ENCODE measurements at places on chromosomes 7 and 10.

GRCh38 chr7:99825452-99825851, 2.4 kb upstream of the CYP3A43 start:
- no peak for DNase-seq

GRCh38 chr7:41122256-41122987, 580.5 kb downstream of the INHBA start:
- no peak for DNase-seq

DNA sequence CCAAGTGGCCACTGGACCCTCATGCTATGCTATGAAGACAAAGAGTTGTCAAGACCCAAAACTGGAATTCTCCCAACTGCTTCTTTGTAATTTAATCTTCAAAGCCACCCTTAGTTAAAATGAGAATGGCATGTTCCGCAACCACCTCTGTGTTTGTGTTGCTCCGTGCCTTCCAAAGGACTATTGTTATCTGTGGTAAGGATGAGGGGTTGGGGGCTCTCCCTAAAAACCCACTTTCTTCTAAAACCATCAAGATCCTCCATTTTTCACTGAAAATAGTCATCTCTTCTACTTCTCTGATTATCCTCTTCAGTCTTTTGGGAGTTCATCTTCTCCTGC, 222.1 kb upstream of the AOAH start:
- no peak for DNase-seq

DNA sequence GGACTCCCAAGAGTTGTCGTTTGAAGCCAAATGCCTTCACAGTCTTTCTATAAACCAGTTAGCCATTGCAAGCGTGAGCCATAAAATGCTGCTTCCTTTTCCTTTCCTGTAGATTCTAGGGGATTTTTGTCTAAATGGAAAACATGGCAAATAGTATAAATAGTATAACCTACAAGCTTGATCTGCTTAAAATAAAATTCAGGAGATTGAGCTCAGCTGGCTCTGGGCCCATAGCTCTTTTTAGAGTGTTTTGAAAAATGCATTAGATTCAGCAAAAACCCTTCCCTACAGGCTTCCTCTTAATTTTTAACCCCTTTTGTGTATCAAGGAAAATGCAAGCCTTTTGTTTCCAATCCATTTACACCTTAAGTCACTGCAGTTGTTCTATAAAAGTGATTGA, 190.1 kb upstream of the GDF10 start:
- no peak for DNase-seq

DNA sequence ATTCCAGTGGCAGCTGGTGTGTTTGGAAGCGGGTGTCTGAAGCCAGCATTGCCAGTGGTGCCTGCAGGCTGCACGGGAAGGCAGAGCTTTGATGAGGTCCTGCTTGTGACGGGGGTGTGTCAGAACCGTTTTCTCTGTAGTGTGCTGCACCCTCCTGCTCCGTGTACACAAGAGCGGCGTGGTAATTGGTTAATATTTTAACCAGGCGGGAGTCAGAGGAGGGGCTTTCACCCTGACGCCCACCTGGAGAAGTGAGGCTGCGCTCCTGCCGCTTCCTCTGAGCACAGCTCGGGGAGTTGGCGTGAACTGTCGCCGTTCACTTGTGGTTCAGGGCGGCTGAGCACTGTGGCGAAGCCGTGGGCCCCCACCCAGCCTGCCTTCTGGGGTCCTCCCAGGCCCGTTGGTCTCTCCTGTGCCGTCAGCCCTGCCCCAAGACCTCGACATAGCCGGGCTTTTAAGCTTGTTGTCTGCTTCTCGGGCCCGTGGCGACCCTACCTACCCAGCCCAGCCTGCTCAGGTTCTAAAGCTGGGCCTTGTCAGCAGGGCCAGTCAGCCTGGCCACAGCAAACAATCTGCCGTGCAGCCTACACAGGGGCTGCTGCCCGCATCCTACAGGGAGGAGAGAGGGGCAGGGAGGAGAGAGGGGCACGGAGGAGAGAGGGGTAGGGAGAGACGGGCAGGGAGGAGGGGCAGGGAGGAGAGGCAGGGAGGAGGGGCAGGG, 11.6 kb downstream of the NKX6-2 start:
- no peak for DNase-seq

GRCh38 chr10:88182601-88182930, 319.1 kb downstream of the PTEN start:
- DNase-seq = no peak

GRCh38 chr7:29277436-29278215, 83.1 kb downstream of the CHN2 start:
- no peak for DNase-seq

- DNase-seq = no peak
Observed at GRCh38 chr7:121352323-121352722, 23.5 kb downstream of the WNT16 start.

- DNase-seq = no peak
Observed at GRCh38 chr7:45716380-45717203, 142.4 kb downstream of the ADCY1 start.

DNA sequence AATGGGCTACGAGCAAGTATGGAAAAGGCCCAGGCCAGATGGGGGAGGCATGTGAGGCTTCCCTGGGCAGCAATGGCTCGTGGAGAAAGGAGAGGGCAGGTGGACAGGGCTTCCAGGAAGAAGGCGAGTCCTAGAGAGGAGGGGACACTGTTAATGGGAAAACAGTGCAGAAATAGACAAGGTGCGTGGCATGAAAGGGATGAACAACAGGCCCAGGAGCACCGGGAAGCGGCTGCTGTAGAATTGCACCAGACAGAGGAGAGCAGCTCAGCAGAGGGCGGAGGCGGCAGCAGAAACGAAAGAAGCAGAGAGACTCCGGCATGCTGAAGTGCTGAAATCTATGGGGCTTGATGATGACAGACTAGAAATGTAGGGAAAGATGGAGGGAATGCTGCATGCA, 102.1 kb downstream of the PIP4K2A start:
- DNase-seq = no peak

DNA sequence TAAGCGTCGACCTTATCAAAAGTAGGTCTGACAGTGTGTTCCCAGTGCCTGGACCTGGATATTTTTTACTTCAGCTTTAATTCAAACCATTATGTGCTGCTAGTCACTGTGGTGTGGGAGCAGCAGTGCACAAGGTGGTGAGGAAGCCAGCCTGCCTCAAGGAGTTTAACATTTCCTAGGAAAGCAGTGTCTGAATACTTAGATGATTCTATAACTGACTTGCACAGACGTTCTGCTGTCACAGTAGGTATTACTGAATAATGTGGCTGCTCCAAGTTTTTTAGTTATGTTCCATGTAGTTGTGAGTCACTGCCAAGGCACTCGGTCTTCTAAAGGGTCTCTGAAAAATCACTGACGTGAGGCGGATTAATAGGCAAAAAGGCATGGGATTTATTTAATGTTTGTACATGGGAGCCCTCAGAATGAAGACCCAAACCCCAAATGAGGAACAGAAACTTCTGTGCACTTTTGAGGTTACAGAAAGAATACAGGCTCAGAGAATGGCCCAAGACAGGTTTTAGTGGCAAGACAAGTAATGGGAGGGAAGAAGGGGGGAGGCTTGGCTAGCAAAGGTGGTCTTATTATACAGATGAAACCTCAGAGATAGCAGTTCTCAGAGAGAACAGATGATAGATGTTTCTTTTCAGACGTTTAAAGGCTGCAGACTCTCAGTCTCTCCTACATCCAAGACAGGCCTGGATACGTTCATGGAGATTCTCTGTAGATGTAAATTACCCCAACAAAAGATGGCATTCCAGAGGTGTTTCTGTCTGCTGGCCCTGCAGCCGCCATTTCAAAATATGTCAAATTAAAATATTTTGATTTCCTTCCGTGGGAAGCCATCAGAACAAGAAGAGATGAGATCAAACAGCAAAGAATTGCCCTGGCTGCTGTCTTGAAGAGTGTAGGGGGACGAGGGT, 209.3 kb downstream of the SDK1 start:
- DNase-seq = no peak

DNA sequence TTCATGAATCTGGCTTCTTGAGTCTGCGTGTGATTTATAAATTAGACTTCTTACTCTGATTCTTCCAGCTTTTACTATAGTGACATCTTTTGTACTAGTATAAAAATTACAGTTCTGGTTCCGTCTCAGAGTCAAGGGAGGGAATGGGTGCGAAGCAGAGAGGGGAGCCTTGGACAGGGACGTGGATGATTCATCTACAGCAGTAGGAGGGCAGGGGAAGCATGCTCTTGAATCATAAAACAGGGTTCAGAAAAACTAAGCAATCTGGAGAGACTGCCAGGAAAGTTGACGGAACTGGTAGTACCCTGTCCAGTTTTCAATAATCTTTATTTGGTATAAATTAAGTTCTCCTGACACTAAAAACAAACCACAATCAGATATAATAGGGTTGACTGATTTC, 58.1 kb downstream of the ITGA8 start:
- no peak for DNase-seq

GRCh38 chr7:25379351-25380300, 151.3 kb upstream of the NPVF start:
- DNase-seq = no peak

DNA sequence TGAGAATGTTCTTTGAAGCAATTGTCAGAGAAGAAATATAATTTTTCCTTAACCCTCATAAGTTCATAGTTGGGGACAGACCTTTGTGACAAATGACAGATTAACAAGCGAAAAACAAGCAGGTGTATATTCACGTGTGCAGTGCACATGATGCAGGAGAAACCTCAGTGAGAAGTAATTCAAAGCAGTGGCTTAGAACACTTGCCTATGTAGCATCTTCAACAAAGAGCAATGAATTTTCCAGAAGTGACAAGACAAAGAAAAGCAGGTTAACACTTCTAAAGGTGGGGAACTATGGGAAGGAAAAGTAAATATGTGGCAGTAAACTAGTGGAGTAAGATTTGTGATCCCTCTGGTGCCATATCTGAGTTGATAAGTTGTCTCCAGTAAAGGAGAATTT, 65.8 kb downstream of the MCU start:
- no peak for DNase-seq

DNA sequence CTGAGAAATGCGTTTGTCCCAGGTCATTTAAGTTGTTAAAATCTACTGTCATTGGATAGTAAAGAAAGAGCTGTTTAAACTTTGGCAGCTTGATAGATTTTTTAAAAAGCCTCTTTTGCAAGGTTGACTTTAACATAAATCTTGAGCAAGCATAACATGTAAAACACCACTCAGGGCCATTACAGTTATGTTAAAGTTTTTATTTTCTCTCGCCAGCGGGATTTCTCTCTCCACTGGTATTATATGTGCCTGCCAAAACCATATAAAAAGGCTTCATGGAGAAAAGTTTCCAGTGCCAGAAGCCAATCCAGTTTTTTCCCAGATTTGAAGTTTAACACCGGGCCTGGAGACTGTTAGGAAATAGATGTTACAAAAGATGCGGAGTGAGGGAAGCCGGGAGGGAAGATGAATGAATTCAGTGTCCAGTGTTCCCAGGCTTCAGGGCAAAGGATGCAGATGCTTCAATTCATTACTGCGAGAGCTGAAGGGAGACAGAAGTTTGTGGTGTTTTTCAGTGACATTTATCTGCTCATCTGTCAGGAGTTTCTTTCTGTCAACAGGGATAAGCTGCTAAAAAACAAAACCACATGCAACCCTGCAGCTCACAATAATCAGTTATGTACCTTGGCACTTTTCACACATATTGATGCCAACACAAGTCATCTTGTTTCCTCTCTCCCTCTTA, 155.5 kb downstream of the SPAG6 start:
- peak; percentile 43 for DNase-seq

GRCh38 chr10:47037654-47038425, 126.6 kb downstream of the PTPN20 start:
- no peak for DNase-seq

GRCh38 chr10:17290226-17290625, 62.2 kb downstream of the VIM start:
- no peak for DNase-seq

Measured in urinary bladder (tissue), 4 donors.